ENCODE measurements at places on chromosomes 2 and 18.

DNA sequence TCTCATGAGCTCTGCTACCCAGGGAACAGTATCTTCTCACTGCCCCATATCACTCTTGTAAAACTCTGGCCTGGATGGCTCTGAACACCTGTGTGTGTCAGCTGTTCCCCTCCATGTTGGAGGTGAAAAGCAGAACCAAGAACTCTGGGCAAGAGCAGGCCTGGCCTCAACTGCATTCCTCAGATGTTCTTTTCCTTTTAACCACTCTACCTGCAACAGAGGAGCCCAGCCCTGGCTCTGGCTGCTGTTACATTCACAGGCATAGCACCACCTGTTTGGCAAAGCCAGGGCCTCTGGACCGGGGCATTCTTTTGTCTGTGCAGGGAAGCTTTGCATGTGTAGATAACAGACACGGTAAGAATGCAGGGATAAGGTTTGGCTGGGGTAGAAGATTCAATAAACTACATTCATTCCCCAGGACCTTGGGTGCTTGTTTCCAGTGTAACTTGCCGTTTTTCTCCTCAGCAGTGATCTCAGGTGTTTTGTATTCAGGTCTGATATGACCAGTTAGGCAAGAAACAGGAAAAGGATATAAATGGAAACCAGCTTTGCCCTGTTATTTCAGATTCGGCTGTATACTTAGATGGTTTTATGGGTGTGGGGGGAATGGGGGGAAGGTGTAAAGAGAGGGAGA lies 95.1 kb downstream of the SPTBN1 start:
- no peak for DNase-seq

GRCh38 chr2:60794271-60794863 lies 38.3 kb downstream of the PAPOLG start:
- DNase-seq, result no peak

DNA sequence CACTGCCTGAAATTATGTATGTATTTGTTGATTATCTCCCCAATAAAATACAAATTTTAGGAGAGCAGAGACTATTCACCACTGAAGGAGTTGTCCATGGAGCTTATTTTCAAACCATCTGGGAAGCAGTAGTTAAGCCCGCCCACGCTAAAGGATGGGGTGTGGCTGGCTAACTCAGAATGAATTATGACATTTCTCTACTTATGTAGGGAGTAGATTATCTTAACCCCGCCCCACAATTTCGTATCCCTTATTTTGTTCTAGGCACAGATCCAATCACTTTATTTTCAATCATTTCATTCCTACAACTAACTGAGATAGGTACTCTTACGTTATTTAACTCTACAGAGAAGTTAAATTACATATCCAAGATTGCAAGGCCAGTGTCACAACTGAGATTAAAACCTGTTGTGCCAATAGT lies 1.4 kb upstream of the LAPTM4A start:
- DNase-seq, result no peak

- DNase-seq, result no peak
These were observed 123.3 kb upstream of the TANK start for GRCh38 chr2:161036926-161037325.

GRCh38 chr2:120598416-120598815 lies 137.3 kb upstream of the GLI2 start:
- DNase-seq, result no peak

- no peak for DNase-seq
These were observed 43.4 kb downstream of the COLEC12 start for GRCh38 chr18:457140-457519.

DNA sequence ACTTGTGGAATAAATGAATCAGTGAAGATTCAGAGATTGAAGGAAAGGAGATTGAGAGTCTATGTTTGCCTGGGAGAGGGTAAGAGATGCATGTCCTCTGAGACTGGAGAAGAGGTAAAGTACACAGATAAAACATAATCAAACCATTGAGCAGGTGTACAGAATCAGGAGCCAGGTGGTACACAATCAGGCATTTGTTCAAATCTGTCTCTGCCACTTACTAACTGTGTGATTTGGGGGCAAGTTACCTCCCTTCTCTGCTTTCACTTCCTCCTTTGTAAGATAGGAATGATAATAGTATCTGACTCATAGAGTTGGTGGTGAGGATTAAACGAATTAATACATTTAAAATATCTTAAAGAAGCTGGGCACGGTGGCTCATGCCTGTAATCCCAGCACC lies 94.0 kb downstream of the CDK15 start:
- DNase-seq, result no peak

DNA sequence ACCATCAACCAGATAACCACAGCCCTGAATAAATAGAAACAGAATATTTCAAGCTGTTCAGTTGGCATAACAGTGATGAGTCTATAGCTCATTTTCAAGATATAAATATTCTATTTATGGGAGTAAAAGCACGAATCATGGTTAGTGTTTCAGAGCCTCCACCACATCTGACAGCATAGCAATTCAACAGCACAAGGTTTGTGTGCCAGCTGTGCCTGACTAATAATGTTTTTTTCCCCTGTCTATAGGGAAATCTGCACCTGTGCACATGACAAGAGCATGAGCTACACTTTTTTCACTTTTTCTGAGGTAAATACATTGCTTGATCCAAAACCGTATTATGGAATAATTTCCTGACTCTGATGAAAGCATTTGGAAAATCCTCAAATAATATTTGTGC lies 251.3 kb downstream of the RPIA start:
- DNase-seq, result no peak

DNA sequence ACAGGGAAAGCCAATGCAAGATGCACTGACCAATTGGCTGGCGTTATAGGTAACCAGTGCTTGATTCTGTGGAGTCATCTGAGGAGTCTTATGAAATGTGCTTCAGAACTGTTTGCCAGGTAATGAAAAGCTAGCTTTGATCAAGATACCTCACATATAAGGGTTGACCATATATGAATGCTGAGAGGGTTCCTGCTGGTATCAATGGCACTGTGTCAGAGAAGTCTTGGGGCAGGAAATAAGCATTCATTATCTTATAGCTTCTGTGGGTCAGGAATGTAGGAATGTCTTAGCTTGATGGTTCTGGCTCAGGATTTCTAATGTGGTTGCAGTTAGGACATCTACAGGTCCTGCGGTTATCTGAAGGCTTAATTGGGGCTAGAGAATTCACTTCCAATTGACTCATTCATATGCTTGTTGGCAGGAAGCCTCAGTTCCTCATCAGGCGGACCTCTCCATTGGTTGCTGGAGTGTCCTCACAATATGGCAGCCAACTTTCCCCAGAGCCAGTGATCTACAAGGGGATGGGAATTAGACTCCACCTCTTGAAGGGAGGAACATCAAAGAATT lies 22.1 kb upstream of the TCF7L1 start:
- DNase-seq, result no peak

GRCh38 chr2:54275541-54275940 lies 19.5 kb upstream of the TSPYL6 start:
- no peak for DNase-seq

- no peak for DNase-seq
These were observed 46.7 kb downstream of the GLS start for GRCh38 chr2:190927301-190927700.

DNA sequence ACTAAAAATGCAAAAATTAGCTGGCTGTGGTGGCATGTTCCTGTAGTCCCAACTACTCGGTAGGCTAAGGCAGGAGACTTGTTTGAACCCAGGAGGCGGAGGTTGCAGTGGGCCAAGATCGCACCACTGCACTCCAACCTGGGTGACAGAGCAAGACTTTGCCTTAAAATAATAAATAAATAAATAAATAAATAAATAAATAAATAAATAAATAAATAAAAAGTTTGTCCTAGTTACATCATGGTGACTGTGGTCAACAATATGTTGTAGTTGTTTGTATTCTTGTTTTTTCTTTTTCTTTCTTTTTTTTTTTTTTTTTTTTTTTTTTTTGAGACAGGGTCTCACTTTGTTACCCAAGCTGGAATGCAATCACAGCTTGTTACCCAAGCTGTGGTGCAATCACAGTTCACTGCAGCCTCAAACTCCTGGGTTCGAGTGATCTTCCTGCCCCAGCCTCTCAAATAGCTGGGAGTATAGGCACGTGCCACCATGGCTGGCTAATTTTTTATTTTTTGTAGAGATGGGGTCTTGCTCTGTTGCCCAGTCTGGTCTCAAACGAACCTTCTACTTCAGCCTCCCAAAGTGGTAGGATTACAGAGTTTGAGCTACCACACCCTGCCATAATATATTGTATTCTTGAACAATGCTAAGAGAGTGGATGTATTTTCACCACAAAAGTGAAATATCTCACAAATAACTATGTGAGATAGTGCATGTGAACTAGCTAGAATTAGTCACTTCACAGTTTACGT lies 185.0 kb downstream of the PHLPP1 start:
- no peak for DNase-seq

- DNase-seq, result no peak
These were observed 105.5 kb upstream of the GLI2 start for GRCh38 chr2:120630031-120630701.

DNA sequence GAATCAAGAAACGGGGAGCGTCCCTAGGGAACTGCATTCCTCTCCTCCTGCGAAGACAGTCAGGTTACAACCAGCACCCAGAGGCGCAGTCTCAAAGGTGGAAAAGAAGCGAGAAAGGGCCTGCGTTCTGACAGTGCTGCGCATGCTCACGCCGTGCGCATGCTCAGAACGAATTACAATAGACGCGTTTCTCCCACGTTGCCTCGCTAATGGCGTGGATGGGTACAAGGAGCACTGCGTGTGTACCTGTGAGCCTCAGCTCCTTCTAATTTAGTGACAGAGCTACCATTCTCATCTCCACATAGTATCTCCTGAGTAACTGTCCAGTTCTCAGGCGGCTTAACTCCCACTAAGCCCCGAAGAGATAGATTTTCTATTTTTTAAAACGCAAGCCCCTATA lies 448.8 kb downstream of the TXNL1 start:
- no peak for DNase-seq

- peak; percentile 23 for DNase-seq
These were observed 1.5 kb downstream of the EFR3B start for GRCh38 chr2:25043241-25043867.

- DNase-seq, result no peak
These were observed 28.5 kb downstream of the LCLAT1 start for GRCh38 chr2:30475542-30475941.

- no peak for DNase-seq
These were observed 211.9 kb downstream of the AGPS start for GRCh38 chr2:177604271-177605065.

GRCh38 chr18:41484069-41484468 lies 471.0 kb upstream of the PIK3C3 start:
- DNase-seq, result no peak

- DNase-seq, result no peak
These were observed 531.6 kb upstream of the SMIM21 start for GRCh38 chr18:75959150-75959549.

- DNase-seq, result no peak
These were observed 582.8 kb downstream of the ADCYAP1 start for GRCh38 chr18:1487457-1487856.

GRCh38 chr2:227164763-227165291 lies 403 bp downstream of the COL4A3 start:
- DNase-seq, result no peak

DNA sequence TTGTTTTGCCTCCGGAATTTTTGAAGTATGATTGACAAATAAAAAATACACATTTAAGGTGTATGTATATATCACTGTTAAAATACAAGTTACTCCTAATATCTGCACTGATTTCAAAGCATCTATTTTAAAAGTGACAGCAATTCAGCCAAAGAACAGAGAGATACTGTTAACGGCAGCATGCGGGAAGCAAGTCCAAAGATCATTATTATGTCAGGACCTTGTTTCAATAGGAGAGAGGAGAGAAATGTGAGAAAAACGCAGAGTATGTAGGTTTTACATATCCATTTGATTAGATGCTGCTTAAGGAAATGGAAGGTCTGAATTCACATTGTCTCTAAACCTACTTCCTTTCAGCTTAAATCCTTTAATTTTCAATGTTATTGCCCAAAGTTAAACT lies 545.5 kb upstream of the SLC8A1 start:
- DNase-seq, result no peak

Data from GOT3 (cell line).